ENCODE measurements at places on chromosomes 11 and 22. TPM values are rescaled to one million over a fixed set of nuclear protein-coding genes. Genes with fewer than 3 reads are reported as not detected.

DNA sequence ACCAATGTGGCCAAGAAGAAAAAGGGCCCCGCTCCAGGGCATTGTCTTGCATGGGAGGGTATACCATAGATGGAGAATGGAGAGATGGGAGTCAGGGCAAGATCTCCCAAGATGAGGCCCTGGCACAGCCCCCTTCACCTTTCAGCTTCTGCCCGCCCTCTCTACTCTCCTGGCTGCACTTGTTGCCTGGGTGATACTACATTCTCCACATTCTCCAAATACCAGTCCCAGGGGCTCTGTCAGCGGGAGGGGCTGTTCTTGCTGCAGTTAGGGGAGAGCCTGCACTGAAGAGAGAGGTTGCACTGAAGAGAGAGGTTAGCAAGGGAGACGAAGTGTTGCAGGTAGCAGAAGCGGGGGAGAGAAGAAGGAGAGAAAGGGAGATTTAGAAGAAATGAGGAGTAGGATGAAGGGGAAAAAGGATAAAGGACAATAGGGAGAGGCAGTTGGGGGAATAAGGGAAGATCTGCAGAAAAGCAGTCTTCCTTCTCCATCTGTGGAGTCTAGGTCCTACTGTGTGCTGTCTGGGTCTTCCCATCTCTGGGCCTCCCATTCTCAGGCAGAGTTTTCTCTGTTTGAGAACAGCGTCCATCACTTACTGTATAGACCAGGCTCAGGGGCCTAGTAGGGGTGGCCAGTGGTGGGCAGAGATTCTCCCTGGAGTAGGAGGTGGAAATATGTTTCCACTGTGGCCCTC, 8.0 kb downstream of the PHLDB1 start:
- H3K4me1 ChIP-seq: peaks cover 4% of the 10 kb centered on the region
- no peaks in the 10 kb centered on the region for H3K36me3 ChIP-seq
- no peak overlapping the region for H3K27ac ChIP-seq

The TYMP gene
- total RNA-seq: 1.2 TPM

- peak; percentile 14 for DNase-seq
- H3K4me1 ChIP-seq: no peaks in the 10 kb centered on the region
- H3K27ac ChIP-seq: no peak overlapping the region
- peaks cover 6% of the 10 kb centered on the region for H3K27me3 ChIP-seq
- H3K4me3 ChIP-seq: no peak overlapping the region
- no peaks in the 10 kb centered on the region for H3K36me3 ChIP-seq
Measured at GRCh38 chr11:1152316-1153104, 5.2 kb upstream of the MUC5AC start.

DNA sequence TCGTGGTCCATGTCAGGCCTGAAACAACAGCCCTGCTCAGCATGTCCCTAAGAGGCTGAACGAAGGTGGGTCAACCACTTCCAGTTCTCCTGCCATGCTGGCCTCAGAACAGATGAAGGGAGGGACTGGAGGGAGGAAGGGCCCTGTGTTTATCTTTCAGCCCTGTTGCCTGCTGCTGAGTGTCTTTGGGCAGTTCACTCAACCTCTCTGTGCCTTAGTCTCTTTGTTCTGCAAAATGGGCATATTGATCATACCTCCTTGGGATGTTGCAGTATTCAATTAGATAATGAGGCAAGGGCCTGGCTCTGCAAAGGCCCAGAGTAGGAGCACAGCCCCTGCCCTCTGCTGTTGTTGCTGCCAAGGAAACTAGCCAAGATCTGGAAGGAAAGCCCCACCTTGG, 207.5 kb downstream of the MN1 start:
- peaks cover 3% of the 10 kb centered on the region for H3K36me3 ChIP-seq
- no peak for DNase-seq
- peaks cover 4% of the 10 kb centered on the region for H3K27me3 ChIP-seq
- H3K27ac ChIP-seq: no peak overlapping the region

DNA sequence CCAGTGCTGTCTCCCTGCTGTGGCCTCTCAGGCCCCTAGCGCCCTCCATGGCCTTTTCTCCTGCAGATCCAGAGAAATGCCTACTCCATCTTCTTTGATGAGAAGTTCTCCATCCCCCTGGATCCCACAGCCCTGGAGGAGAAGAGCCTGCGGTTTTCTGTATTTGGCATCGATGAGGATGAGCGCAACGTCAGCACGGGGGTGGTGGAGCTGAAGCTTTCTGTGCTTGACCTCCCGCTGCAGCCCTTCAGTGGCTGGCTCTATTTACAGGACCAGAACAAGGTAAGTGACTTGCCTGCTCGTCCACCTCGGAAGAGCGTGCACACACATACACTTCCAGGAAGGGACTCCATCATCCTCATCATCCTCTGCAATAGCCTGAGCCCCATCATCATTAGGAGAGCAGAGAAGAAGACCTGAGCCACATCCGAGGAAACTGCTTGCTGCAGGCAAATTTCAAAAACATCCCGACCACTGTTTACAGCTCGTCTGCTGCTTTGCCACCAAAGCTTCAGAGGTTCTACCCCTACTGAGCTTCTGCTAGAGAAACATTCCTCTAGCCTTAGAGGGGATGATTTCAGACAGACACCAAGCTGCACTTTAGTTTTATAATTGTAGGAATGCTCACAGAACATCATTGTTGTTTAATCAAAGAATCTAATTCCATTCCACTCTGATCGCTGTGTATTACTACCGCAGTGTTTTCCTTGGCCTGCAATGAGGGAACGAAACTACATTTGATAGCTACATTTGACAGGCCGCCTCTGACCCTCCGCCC, 12.9 kb upstream of the RHOD start:
- peaks cover 8% of the 10 kb centered on the region for H3K27me3 ChIP-seq
- no peak for DNase-seq
- H3K4me1 ChIP-seq: no peaks in the 10 kb centered on the region
- no peaks in the 10 kb centered on the region for H3K36me3 ChIP-seq
- no peak overlapping the region for H3K4me3 ChIP-seq

DNA sequence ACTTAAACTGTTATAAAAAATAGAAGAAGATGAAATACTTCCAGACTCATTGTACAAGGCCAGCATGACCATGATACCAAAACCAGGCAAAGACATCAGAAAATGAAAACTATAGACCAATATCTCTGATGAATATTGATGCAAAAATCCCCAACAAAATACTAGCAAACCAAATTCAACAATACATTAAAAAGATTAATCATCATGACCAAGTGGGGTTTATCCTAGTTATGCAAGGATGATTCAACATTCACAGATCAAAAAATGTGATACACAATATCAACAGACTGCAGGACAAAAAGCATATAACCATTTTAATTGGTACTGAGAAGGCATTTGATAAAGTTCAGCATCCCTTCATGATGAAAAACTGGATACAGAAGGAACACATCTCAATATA, 824.5 kb upstream of the RAG2 start:
- no peak overlapping the region for H3K4me3 ChIP-seq
- H3K36me3 ChIP-seq: peaks cover 8% of the 10 kb centered on the region
- H3K27ac ChIP-seq: no peak overlapping the region
- H3K27me3 ChIP-seq: peaks cover 1% of the 10 kb centered on the region

- no peak overlapping the region for H3K4me3 ChIP-seq
- H3K27me3 ChIP-seq: no peaks in the 10 kb centered on the region
- peaks cover 3% of the 10 kb centered on the region for H3K4me1 ChIP-seq
- H3K36me3 ChIP-seq: no peaks in the 10 kb centered on the region
- H3K27ac ChIP-seq: no peak overlapping the region
Measured at GRCh38 chr11:133710241-133710640, 135.1 kb downstream of the SPATA19 start.

The H19 gene
- 46.9 TPM for total RNA-seq
